ENCODE measurements at places on chromosomes 4 and X.

DNA sequence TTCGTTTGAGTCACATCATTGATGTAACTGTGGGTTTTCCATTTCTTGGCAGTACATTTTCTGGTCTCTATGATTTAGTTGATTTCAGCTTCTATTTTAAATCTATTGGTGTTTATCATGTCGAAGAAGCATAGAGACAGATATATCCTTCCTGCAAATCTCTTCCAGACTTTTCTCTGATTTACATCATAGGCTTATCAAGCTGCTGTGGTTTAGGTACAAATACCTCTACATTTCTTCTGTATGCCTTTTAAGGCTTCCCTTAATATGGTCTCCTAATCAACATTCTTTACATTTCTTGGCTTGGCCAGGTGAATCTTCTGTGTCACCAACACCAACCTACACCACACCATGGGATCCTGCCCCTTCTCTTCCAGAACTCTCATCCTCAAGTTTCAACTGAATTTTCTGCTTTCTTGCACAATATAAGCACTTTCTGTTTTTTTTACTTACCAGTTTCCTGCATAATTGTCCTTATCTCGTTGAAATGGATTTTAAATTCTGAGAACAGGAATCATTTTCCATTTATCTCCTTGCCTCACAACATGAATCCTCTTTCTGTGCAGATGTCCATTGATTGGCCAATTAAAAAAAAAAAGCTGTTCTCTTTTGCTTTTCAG is 626.9 kb downstream of the ANKRD50 start:
- DNase-seq, result no peak

DNA sequence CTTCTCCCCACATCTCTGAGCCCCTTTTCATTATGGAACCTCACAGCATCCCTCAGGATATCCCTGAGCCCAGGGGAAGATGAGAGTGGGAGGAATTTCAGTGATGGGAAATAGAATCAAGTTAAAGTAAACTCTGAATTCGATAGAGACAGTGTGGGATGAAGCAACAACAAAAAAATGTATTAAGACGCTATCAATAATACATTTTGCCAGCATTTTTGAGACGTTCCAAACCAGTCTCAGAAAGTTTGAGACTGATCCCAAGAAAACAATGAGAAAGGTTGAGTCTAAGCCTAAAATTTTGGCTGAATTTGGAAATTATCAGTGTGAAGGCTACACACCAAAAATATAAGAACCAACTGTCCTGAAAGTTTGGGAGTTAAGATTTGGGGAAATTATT is 196.2 kb downstream of the CBR4 start:
- DNase-seq, result no peak

GRCh38 chr4:4869731-4870571 is 10.5 kb downstream of the MSX1 start:
- no peak for DNase-seq

DNA sequence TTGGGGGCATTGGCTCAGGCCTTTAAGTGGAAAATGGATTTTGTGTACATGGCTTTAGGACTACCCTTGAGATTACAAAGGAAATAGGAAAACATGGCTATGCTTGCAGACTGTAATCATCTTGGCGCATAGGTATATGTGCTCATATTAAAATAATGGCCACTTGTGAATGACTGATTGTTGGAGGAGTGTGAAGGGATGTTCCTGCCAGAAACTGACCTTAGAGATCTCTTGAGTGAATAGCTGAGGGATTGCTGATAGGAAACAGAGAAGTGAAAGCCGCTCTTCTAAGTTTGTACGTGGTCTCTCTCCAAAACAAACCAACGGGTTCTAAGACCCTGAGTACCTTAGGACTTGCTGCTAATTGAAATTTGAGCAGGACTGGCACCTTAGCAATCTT is 186.0 kb downstream of the MGST2 start:
- DNase-seq, result no peak

DNA sequence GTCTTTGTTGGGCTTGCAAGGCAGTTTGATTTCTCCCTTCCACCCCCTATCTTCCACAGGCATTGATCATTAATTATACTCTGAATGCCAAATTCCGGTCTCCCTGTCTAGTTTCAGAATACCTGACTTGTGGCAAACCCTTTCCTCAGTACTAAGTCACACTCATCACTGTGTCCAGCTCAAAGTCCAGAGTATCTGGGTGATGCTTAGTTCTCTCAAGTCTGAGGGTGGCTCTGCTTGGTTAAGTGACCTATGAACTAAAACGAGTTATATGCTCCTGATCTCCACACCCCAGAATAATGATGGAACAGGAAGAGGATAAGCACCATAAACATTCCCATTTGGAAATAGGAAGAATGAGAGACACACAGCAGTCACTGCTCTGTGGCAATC is 6.5 kb downstream of the SMIM9 start:
- no peak for DNase-seq

DNA sequence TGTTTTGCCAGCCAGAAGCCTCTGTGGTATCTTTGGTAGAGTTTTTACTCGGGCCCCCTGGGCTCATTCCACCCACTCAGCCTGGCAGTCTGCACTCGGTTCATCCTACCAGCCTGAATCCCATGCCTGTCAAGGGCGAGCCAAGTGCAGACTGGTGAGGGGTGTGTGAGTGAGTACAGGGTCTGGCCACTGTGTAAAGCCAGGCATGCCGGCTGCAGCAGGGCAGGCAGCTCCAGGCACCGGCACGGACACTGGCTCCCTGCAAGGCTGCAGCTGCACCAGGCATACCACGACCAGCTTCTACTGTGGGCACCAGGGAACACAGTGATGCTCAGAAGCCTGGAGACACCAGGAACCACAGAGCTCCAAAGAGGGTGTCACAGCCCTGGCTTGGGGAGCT is 194.0 kb upstream of the GALNT7 start:
- no peak for DNase-seq
